Upper lobe of left lung (tissue), 6 donors: ENCODE measurements at places on chromosomes 5 and 9. TPM values are rescaled to one million over a fixed set of nuclear protein-coding genes. Genes with fewer than 3 reads are reported as not detected.
A peak's percentile ranks its signal among the peaks of the same experiment; 100 is the strongest.

The ACTBL2 gene
- not detected for total RNA-seq

The ITGA1 gene
- total RNA-seq: 75.1 TPM

The GBGT1 gene
- 17.9 TPM for total RNA-seq

The SPATA31A3 gene
- total RNA-seq: not detected

The TSSK1B gene
- not detected for total RNA-seq

The CCDC152 gene
- total RNA-seq: 0.30 TPM

The HTR4 gene
- total RNA-seq: not detected

The CDC20B gene
- 5.5 TPM for total RNA-seq

The PCDHB15 gene
- total RNA-seq: 4.2 TPM

The GMCL2 gene
- total RNA-seq: not detected

DNA sequence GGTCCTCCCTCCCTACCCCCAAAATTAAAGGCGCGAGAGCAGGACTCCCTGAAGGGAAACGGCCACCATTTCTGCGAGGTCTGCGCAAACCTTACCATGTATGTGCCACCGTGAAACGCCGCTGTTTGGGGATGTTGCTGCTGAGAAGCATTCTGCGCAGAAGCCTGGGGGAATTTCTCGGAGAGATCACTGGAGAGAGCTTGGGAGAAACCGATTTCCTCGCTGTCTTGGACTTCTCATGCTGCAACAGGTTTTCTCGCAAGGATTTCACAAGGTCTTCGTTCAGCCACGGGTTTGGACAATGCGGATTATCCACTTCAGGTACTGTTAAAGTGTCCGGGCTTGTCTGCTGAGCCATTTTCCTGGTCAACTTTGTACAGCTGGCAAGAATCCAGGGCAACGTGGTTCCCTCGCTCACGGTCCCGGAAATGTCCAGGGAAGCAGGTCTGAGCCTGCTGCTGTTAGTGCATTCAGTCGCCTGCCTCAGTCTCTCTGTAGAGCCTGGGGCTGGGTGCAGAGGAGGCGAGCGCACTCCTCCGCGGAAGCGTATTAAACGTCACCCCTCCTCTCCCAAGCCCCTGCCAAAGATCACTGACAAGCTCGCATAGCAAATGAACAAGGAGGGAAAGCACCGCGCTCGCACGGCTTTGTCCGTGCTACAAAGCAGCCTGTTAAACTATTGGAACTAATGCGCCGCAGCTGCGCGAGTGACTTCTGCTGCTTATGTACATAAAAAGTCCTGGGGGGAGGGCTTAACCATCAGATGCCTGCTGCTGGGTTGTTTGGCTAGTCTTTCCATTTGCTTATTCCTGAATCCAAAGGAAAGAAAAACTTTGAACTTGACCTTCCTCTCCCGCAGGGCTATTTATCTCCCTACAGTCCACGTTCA, 125.1 kb downstream of the PDE4D start:
- DNase-seq: peak; percentile 41

- DNase-seq: no peak
These were observed 85.8 kb upstream of the IER5L start for GRCh38 chr9:129263836-129264235.

- no peak for DNase-seq
These were observed 412.7 kb downstream of the EFNA5 start for GRCh38 chr5:107257885-107258520.

GRCh38 chr5:175664723-175665122, 6.9 kb downstream of the HRH2 start:
- no peak for DNase-seq

GRCh38 chr5:39192450-39193160, 26.8 kb downstream of the FYB1 start:
- DNase-seq: no peak

GRCh38 chr5:65440456-65440855, 41.3 kb downstream of the ADAMTS6 start:
- DNase-seq: no peak

DNA sequence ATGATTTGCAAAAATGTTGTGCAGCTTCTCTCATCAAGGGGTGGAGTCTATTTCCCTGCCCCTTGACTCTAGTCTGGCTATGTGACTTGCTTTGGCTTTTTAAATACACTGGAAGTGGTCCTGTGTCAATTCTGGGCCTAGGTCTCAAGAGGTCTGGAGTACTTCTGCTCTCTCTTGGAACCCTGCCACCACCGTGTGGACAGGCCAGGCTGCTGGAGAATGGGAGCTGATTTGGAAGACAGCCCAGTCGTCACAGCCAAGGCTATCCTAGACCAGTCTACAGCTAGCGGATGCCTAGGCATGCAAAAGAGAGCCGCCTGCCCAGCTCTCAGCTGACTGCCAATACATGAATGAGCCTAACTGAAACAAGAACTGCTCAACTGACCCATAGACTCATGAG, 56.7 kb upstream of the CLINT1 start:
- no peak for DNase-seq

DNA sequence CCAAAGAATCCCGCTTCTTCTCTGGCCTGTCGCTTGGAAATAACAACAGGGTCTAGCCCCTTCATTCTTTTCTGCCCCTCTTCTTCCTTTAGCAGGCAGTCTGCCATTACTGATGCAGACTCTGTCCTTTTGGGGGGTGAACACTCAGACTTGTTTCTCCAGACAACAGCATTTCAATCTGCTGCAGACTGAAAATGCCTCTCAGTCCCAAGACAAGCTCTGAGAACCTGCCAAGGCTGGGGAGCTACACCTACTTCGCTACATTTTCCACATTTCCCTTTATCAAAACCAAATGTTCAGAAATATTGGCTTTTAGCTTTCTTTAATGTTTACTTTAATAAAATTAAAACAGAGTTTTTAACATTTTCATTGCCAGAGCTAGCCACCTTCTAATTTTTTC, 152.4 kb downstream of the MPDZ start:
- no peak for DNase-seq

DNA sequence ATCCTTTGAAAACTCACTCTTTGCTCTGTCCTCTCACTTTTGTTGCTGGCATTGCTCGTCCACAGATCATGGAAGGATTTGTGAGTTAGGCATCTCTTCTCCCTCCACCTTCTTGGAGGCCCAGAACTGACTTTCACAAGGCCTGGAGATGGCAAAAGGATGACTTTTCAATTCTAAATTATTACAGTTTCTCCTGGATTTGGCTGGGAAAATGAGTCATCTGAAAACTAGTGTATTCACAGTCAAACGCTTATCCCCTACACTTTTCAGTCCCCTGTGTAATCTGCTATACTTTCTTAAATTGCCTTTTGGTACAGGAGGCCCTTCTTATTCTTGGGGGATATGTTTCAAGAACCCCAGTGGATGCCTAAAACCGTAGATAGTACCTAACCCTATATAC, 35.6 kb downstream of the ADRA1B start:
- DNase-seq: no peak

- DNase-seq: no peak
These were observed 20.6 kb upstream of the ZFYVE16 start for GRCh38 chr5:80387063-80387768.

DNA sequence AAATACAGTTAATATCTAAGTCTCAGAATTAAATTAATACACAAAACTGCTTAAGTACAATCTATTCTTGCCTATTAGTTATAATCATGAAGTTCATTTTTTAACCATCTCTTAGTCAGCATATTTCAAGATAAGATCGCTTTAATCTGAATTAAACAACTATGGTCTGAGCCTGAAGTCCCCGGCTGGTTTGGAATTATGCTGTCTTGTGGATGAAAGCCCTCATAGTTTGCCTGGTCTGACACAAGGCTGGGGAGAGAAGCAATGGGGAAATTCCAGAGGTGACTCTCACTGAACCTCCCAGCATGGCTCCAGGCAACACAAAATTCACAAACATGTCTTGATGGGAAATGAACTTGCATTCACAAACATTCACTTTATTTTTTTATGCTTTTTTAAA, 28.0 kb upstream of the GRAMD2B start:
- DNase-seq: no peak

DNA sequence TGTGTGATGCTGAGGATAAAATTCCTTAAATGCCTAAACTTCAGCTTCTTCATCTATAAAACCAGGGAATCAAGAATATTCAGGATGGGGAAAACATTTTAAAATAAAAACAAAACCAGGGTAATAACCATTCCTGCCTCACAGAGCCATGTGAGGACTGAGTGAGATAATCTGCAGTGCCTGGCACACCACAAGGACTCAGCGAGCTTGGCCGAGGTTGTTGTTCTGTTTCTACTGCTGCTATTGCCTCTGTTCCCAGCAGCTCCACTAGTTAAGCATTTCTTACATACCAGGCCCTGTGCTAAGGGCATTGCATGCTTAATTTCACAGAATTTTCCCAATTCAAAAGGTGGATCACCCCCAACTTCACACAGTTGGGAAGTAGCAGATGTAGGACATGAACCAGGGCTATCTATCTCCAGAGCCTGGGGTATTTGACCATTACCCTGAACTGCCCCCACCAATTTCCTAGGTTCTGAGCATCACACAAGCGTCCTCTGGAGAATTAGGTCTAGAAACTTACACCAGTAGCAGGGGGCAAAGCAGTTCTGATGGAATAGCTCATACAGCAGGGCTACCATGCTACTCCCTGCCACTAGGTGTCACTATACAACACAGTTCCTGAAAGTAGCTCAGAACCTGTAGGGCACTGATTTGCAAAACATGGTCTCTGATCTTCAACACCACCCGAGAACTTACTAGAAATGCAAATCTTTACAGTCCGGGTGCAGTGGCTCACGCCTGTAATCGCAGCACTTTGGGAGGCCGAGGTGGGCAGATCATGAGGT, 74.3 kb downstream of the LRSAM1 start:
- DNase-seq: no peak

DNA sequence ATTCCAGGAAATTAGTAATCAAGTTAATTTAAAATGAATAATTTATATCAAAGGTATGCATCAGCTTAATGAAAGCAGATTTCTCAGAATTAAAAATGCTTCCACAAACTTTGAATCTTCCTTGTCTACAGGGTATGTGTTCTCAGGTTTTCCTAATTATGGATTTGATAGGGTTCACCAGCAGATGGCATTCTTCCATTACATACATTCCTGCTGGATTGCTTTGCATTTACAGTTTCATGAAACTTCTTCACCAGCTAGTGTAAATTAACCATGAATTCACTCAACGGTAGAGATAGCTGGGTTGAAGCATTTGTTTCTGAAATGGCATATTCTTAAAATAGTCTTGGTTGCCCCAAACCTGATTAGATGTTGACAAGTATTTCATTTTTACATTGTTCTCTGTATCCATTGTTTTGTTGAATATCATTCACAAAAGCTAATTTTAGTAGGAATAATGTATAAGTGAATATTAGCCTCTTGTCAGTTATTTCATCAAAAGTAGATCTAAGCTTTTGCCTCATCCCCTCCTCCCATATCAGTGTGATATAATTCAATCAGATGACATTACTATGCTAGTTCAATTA, 68.7 kb upstream of the WDR41 start:
- no peak for DNase-seq

DNA sequence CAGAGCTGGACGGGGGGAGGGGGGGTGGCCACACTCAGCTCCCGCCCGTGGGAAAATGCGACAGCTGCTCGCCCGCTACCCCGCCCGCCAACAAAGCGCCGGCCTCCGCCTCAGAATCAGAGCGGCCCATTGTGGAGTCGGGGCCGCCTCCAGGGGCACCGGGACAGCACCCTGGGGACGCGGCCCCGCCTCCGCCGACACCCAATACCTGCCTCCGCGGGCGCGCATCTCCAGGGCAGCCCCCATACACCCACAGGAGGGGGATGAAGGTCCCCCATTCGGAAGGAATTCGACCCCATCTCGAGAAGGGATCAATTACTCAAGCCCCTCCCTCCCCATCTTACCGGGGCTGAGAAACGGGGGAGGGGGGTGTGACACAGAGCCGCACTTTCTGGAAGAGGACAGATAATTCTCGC, 1.3 kb downstream of the NOTCH1 start:
- peak; percentile 92 for DNase-seq

DNA sequence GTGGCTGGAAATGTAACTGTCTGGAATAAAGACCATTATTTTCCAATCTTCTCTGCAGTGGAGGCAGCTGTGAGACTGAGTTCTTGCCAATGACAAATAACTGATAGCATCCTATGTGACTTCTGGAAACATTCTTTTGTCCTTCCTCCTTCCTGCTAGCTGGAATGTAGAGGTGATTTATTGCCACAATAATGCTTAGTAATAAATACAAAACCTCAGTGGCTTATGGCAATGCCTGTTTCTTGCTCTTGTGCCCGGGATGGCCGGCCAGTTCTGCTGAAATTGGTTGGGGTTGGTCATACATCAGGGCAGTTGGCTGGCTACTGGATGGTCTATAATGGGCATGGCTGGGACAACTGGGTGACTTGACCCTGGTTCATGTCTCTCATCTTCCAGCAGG, 12.2 kb upstream of the TEX48 start:
- DNase-seq: no peak

DNA sequence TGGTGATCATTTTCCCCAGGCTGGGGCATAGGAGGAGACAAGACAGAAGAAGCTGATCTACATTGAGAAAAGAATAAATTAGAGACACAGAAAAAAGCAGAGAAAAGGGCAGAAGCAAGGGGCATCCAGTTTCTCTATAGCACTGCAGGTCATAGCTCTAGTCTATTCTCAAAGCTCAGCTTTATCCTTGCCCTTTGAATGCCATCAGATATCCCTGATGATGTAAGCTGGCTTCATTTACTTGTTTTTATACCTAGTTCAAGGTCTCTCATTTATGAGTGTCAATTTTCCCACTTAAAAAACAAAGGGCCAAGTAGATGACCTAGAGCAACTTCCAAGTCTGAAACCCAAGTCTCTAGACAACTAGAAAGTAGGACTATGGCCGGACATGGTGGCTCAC, 32.7 kb downstream of the FBXO10 start:
- no peak for DNase-seq

- no peak for DNase-seq
These were observed 50.3 kb downstream of the SNCAIP start for GRCh38 chr5:122362361-122362760.

- no peak for DNase-seq
These were observed 100.2 kb downstream of the INSYN2B start for GRCh38 chr5:169880012-169880663.

DNA sequence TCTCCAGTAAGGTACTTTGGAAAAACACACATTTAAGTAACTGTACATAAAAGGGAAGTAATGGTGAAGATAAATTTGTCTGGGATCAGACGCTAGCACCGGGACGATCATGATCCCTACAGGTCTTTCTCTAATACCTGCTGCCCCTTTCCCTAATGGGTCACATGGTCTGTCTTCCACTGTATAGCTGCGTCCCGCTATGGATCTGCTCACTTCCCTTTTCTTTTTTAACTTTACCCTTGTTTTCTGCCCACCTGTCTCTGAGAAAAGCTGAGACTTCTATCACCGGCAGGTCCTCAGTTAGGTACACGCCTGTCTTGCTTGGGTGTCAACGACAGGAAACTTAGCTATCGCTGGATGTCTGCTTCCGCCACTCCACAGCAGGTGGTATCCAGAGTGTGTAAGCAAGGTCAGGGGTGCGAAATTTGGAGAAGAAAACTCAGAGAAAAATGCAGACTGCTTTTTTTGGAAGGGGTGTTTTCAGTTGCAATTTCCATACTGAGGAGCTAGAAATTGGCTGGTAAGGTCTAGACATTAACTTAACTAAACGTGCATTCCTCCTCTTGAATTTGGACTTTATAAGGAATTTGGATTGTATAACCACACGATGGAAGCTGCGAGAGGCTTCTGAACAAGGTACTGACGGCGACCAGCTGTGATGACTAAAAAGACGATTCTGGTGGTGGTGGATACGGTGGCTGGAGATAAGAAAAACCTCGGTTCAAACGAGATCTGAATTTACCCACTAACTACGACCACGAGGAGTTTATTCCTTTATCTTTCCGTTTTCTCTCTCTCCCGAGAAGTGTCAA, 1.1 kb upstream of the ICE1 start:
- DNase-seq: no peak

- DNase-seq: no peak
These were observed 56.8 kb downstream of the PTPDC1 start for GRCh38 chr9:94140791-94141790.

GRCh38 chr5:95730730-95731570, at the start of gene RHOBTB3:
Gene RHOBTB3, plus strand, starts transcription at chr5:95731336. Its CDS starts 347 bp downstream, at chr5:95731683.
- peak; percentile 91 for DNase-seq
